ENCODE measurements at places on chromosomes 7 and 10.

DNA sequence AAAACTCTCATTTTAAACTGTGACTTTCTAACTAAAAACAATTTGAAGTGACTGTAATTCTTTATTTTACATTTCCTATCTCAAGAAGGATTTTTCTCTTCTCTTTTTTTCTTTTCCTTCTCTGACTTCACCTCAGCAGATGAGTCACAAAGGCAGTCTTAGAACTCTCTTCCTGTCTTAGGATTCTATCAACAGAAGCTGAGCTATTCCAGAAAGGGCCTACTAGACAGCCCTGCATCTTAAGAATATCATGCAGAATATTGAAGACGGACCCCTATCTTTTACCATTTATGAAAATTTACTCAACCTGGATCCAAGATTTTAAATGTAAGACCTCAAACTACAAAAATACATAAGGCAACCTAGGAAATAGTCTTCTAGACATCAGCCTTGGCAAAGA is 365.7 kb upstream of the SEMA3C start:
- no peak for DNase-seq

- DNase-seq, result no peak
These were observed 27.4 kb upstream of the NFKB2 start for GRCh38 chr10:102368077-102368476.

DNA sequence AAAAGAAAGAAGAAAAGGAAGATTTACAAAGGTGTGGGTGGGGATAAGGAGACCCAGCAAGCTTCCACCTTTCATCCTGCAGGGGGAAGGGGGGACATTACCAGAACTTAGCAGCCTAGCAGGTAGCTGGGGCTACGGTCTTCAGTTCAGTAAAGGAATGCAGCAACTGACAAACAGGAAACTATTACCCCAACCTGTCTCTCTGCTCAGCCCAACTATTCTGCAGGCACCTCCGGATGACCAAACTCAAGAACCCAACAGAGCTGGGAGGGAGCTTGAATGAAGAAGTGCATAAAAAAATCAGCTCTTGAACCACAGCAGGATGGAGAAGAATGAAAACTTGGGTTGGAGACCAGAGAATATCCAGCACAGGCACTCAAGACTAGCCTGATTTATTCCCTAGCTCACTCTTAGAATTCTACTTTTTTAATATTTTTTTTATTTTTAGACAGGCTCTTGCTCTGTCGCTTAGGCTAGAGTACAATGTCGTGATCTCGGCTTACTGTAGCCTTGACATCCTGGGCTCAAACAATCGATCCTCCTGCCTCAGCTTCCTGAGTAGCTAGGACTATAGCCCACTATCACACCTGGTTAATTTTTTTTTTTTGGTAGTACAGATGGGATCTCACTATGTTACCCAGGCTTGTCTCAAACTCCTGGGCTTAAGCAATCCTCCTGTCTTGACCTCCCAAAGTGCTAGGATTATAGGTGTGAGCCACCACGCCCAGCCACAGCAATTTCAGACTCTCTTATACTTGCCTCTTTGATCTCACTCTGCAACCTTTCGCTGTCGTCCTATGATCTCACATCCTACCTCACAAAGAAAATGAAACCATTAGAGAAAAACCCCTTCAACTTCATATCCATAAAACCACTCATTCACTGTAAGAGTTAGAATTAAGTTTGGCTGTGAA is 18.5 kb upstream of the C10orf67 start:
- DNase-seq, result no peak

GRCh38 chr10:99235658-99236626 is at the start of gene HPSE2:
HPSE2 (minus strand) TSS chr10:99235852.
- no peak for DNase-seq

- DNase-seq, result no peak
These were observed 507 bp downstream of the SAR1A start for GRCh38 chr10:70169649-70170364.

GRCh38 chr7:103380395-103381191 is 33.1 kb downstream of the PSMC2 start:
- DNase-seq, result no peak

DNA sequence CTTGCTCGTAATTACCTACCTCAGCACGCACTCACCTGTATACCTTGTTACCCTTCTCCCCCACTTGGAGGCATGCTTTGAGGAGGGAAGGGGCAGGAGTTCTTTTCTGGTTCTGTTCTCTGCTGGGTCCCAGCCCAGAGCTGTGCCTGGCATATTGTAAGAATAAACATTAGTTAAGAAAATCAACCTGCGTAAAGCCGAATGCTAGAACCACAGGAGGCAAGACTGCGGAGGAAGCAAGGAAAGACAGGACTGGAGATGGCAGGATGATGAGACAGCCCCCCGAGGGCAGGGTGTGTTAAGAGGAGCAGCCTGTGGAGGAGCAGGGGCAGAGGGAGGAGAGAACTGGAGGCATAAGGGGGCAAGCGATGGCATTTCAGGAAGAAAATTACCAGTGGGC is 9.5 kb downstream of the C10orf53 start:
- DNase-seq, result no peak

- DNase-seq, result no peak
These were observed 295.4 kb downstream of the CDK14 start for GRCh38 chr7:90891529-90891928.

- DNase-seq, result no peak
These were observed 251.9 kb downstream of the AGMO start for GRCh38 chr7:15309872-15310271.

GRCh38 chr10:62755662-62756653 is 48.6 kb upstream of the ADO start:
- DNase-seq, result no peak

DNA sequence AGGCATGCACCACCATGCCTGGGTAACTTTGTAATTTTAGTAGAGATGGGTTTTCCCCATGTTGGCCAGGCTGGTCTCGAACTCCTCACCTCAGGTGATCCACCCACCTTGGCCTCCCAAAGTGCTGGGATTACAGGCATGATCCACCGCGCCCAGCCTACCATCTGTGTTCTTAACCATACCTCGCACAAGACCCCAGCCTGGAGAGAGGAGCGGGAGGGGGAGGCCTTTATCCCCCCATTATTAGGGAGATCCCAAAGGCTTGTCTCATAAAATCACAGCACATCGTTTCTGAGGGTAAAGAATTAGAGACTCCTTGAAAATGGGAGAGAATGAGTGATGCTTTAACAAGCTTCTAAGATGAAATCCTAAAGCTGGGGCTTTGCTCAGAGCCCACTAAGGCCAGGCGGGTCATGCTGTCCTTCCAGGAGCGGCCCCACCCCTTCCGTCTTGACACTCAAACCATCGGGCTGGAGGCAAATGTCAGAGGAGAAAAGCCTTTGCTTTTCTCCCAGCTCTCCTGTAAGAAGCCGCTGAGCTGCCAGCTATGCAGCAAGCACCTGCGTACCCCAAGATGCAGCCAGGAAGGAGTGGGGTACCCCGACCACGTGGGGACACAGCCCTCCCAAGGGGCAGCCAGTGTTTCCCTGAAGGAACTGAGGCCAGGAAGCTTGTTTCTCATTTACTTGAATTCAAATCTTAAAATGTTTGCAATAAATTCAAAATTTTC is 339.7 kb downstream of the PTPRN2 start:
- DNase-seq, result no peak

GRCh38 chr10:100727808-100728207 is 17.6 kb upstream of the PAX2 start:
- DNase-seq, result no peak

DNA sequence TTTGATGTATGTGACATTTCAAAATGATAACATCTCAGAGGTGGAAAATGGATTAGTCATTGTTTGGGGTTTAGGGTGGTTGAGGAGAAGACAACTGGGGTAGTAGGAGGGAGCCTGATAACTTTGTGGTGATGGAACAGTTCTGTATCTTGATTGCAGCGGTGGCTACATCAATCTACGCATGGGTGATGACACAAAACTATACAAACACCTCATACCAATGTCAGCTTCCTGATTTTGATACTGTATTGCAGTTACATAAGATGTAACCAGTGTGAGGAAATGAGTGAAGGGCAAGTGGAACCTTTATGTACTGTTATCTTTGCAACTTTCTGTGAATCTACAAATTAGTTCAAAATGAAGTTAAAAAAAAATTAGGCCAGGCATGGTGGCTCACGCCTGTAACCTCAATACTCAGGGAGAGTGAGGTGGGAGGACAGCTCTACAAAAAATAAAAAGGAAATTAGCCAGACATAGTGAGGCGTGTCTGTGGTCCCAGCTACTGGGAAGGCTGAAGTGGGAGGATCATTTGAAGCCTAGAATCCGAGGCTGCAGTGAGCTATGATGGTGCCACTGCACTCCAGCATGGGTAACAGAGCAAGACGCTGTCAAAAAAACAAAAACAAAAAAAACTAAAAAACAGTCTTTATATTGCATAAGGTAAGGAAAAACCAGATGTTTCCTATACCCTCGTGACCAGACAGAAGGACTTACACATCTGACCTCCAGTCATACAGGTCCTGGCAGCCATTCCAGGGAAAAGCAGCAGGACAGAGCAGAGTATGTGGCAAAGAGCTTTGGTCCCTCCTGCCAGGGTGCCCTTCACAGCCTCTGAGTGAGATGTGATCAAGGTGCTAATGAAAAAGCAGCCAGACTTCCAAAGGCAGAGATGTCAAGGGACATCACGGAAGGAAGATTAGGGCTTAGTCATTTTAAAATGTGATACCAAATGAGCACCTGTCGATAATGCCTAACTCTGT is 50.8 kb downstream of the CYTH3 start:
- DNase-seq, result peak; percentile 79

- DNase-seq, result peak; percentile 40
These were observed 19.6 kb upstream of the GPNMB start for GRCh38 chr7:23226844-23227450.

- DNase-seq, result no peak
These were observed 79.0 kb downstream of the PRR15 start for GRCh38 chr7:29642494-29643155.

- no peak for DNase-seq
These were observed 32.7 kb upstream of the TARP start for GRCh38 chr7:38306171-38306570.

DNA sequence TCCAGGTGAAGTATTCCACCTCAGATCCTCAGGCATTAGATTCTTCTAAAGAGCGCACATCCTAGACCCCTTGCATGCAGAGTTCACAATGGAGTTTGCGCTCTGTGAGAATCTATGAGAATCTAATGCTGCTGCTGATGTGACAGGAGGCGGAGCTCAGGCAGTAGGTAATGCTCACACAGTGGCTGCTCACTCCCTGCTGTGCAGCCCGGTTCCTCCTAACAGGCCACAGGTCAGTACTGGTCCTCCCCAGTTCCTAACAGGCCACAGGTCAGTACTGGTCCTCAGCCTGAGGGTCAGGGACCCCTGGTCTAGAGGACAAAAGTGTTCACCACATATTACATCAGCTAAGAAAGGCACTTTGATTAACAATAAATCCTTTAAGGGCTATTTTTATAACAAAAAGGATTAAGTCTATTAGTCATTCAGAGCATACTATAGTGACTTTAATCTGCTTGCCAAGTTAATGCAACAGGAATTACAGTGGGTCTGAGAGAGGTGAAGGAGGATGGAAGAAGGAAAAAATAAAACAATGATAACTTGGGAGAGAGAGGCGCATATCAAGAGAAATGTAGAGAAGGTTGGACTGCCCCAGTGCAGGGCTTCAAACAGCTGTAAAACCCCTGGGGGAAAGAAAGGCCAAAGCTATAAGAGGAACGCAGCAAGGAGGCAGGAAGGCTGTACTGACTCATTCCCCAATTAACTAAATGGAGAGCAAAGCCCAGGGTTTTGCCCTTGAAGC is 49.2 kb downstream of the CUL2 start:
- no peak for DNase-seq

DNA sequence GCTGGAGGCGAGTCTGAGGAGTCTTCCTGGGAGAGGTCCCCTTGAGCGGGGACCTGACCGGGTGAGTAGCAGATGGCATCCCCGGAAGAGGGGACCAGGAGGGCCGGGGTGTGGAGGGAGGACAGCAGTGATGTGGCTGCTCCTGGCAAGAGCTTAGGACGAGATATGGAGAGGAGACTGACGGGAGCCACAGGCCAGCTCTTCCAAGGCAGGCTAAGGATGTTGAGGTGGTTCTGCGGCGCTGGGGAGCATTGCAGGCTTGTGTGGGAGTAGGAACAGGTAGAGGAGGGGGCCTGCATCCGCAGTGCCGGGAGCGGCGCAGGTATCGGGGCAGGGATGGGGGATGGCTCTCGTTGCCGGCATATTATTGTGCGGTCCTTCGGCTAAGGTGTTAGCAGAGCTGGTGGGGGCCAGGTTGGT is 76.7 kb upstream of the ANLN start:
- DNase-seq, result no peak

GRCh38 chr10:25839683-25840082 is 94.3 kb upstream of the MYO3A start:
- DNase-seq, result no peak

- DNase-seq, result no peak
These were observed 624.2 kb downstream of the ACTR3B start for GRCh38 chr7:153383781-153384180.

DNA sequence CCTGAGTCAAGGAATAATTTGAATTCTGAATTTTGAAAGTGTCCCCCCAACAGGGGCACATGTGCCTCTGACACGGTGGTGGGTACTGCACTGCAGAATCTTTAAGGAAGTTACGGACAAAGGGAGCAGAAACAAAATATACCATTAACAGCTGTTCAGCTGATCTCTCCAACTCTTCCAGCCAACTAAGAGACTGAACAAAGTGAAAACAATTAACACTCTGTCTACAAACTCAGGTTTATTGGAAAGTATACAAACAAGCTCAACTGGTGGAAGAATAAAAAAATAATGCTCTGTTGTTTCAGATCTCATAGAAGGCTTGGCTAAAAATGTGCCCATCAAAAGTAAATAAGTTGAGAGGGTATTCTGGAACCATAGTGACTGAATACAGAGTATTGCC is 34.4 kb downstream of the ASB4 start:
- DNase-seq, result no peak

GRCh38 chr7:92766461-92767003 is 69.8 kb downstream of the CDK6 start:
- DNase-seq, result peak; percentile 39

- DNase-seq, result no peak
These were observed 275.2 kb downstream of the BAMBI start for GRCh38 chr10:28952523-28952922.

GRCh38 chr7:41002741-41003610 is 699.9 kb downstream of the INHBA start:
- DNase-seq, result peak; percentile 43

GRCh38 chr10:76205361-76205760 is 773.9 kb downstream of the LRMDA start:
- no peak for DNase-seq

DNA sequence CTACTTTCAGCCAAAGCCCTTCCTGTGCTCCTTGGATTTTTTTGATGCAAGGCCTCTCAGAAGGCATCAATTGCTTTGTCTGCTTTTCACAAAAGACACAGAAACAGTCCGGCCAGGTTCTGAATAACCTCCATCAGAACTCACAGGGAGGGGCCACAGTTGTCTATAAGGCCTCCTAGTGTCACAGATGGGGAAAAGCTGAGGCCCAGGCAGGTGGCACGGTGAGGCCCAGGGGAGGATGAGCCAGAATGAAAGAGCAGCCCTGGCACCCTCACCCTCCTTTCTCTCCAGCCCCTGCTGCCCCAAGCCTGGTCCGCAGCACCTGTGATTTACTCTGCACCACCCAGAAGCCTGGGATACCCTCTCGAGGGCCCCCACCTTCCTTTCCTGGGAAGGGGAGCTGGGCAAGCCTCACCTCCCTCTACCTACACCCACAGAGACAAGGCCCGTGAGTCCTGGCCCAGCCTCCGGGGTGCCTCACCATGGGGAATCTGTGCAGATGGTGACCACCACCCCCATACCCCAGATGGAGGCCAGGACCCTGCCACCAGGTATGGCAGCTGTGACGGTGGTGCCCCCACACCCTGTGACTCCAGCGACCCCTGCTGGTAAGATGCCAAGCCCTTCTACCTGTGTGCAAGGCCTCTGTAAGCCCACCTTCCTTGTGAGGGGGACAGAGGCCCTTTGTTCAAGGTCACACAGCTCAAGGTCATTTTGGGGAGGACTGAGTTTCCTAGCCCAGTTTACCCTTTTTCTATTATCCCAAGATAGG is 26.2 kb upstream of the ZNF467 start:
- peak; percentile 25 for DNase-seq

Data from hematopoietic multipotent progenitor cell (in vitro differentiated cells).